ENCODE measurements at places on chromosomes 16 and 17. TPM values are rescaled to one million over a fixed set of nuclear protein-coding genes. Genes with fewer than 3 reads are reported as not detected.
A peak's percentile ranks its signal among the peaks of the same experiment; 100 is the strongest.

GRCh38 chr16:88059701-88060386, 108.6 kb downstream of the BANP start:
- no peak overlapping the region for H3K4me3 ChIP-seq
- H3K4me1 ChIP-seq: no peaks in the 10 kb centered on the region
- no peaks in the 10 kb centered on the region for H3K27me3 ChIP-seq
- DNase-seq: no peak
- no peaks in the 10 kb centered on the region for H3K36me3 ChIP-seq
- no peak overlapping the region for H3K27ac ChIP-seq

DNA sequence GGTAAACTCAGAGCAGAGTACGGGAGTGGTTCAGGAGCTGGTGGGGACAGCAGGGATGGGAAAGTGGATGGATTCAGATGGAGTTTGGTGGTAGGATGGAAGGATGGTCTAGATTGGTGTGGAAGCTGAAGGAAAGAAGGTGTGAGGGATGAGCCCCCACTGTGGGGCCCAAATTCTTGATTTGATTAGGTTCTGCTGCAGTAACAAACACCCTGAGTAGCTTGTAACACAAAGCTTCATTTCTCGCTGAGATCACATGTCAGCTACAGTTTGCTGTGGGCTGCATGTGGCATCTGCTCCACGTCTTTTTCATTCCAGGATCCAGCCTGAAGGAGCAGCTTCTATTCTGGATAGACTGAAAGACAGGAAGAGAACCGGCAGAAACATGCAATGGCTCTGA, 143.8 kb downstream of the IRX3 start:
- no peak for DNase-seq
- H3K27ac ChIP-seq: no peak overlapping the region
- H3K4me1 ChIP-seq: no peaks in the 10 kb centered on the region

GRCh38 chr17:45036691-45037090, 14.7 kb downstream of the DCAKD start:
- no peak overlapping the region for H3K27ac ChIP-seq
- DNase-seq: no peak
- peaks cover 4% of the 10 kb centered on the region for H3K36me3 ChIP-seq
- no peaks in the 10 kb centered on the region for H3K27me3 ChIP-seq
- H3K4me3 ChIP-seq: no peak overlapping the region

DNA sequence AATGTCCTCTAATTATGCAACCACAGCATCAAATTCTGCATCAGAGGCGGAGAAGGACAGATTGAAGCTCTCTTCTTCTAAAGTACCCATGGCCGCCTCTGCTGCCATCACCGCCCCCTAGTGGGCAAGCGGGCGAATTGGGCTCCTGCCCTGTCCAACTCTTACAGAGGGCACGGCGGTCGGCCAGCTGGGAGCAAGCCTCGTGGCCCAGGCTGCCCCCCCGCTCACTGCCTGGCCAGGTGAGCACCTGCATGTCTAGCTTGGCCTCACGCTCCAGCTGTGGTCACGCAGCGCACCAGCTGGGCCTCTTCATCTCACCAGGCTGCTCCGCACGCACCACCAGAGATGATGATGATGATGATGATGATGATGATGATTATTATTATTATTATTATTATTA, 146.1 kb upstream of the TOM1L1 start:
- no peak overlapping the region for H3K27ac ChIP-seq
- no peak overlapping the region for H3K4me3 ChIP-seq
- DNase-seq: no peak
- no peaks in the 10 kb centered on the region for H3K4me1 ChIP-seq
- no peaks in the 10 kb centered on the region for H3K36me3 ChIP-seq

DNA sequence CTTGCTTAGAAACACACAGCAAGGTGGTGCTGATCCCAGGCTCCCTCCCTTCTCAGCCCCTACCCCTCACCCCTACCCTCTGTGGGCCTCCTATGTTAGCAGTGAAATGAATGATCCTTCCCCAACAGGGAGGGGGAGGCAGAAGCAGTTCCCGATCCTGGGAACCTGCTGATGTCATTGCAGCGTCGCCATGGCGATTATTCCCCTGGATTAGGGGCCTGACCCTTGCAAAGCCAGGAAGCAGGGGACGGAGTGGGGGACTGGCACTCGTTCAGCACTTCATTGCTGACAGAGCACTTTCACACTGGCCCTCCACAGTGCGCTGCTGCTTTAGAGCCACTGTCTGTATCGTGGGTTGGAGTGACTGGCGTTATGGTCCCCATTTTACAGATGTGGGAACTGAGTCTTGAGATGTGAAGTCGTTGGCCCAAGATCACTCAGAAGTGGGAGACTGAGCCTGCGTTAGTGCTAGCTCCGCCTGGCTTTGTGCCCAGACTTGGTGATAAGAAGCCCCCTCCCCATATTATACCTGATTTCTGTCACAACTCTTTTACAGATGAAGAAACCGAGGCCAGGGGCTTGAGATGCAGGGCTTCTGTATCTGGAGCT, 26.6 kb downstream of the LASP1 start:
- H3K4me1 ChIP-seq: peaks cover 50% of the 10 kb centered on the region
- H3K36me3 ChIP-seq: peaks cover 99% of the 10 kb centered on the region
- H3K27ac ChIP-seq: peak overlapping the region; percentile 78
- no peak overlapping the region for H3K4me3 ChIP-seq
- H3K27me3 ChIP-seq: no peaks in the 10 kb centered on the region
- DNase-seq: no peak

- H3K4me3 ChIP-seq: peak overlapping the region; percentile 83
- H3K4me1 ChIP-seq: peaks cover 44% of the 10 kb centered on the region
- no peak for DNase-seq
- peak overlapping the region; percentile 96 for H3K27ac ChIP-seq
Observed at GRCh38 chr17:18259621-18260331, 686 bp upstream of the MIEF2 start.

Gene NPW
- not detected for total RNA-seq

Gene NGFR
- 1.6 TPM for total RNA-seq

Gene TMEM106A
- 0.27 TPM for total RNA-seq

Gene SCGB1C2
- total RNA-seq: not detected

Gene ZNF469
- total RNA-seq: 0.27 TPM

All from esophagus squamous epithelium (tissue), 5 donors.